ENCODE measurements at places on chromosomes 5 and 9.

GRCh38 chr5:159669559-159669958 lies 246.7 kb upstream of the ADRA1B start:
- DNase-seq = no peak

DNA sequence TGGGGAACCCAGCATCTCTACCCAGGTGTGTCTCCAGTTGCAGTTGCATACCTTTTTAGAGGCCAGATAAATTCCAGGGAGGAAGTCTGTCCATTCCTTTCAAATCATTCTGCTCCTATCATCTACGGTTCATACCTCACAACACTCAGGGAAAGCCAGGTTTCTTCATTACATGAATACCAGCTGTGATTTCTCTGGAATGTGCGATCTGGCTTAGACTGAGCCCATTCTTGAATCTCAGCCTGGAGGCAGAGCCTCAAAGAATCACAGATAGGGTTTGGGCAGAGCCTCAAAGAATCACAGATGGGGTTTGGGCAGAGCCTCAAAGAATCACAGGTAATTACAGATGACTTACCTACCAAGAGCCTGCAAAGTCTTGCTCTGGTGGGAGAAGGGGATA lies 7.2 kb downstream of the P4HA2 start:
- DNase-seq = no peak

- DNase-seq = no peak
These were observed 73.6 kb downstream of the ZNF474 start for GRCh38 chr5:122202952-122203351.

GRCh38 chr5:181156758-181157157 lies 9.4 kb downstream of the OR2V2 start:
- DNase-seq = no peak

DNA sequence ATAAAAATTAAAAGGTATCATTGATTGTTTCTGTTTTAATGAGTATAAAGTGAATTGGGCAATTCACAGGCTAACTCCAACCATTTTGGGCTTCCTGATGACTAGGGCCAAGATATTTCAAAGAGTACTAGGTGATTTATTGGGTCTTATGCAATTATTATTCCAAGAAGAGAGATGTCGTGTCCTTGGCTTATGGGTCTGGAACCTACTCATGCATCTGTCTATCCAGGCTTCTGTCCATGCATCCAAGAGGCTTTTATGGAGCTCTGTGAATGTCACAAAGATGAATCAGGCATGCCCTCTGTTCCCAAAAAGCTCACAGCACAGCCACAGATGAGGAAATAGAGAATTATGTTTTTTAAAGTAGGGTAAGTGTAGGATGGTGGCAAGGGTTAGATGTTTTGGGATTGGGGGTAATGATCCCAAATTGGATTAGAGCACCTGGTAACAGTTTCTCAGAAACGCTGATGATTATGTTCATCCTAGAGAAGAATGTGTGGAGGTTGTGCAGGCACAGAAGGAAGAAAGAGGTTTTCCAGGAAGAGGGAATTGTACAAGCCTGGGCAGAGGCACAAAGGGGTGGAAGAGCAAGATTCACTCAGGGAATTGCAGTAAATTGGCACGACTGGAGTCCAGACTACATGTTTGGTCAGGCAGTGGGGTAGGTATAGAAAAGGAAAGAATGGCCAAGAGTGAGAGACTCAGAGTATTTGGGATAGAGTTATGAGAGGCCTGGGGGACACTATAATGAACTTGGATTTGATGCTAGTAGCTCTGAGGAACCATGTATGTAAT lies 83.0 kb upstream of the TNC start:
- no peak for DNase-seq

GRCh38 chr9:96464426-96464825 lies 14.5 kb downstream of the HABP4 start:
- no peak for DNase-seq

GRCh38 chr9:82327641-82328040 lies 339.1 kb downstream of the SPATA31D1 start:
- DNase-seq = no peak

Measured in activated T-cell treated with anti-CD3 and anti-CD28 coated beads for 24 hours (primary cell).